ENCODE measurements at places on chromosomes 16 and 17.

DNA sequence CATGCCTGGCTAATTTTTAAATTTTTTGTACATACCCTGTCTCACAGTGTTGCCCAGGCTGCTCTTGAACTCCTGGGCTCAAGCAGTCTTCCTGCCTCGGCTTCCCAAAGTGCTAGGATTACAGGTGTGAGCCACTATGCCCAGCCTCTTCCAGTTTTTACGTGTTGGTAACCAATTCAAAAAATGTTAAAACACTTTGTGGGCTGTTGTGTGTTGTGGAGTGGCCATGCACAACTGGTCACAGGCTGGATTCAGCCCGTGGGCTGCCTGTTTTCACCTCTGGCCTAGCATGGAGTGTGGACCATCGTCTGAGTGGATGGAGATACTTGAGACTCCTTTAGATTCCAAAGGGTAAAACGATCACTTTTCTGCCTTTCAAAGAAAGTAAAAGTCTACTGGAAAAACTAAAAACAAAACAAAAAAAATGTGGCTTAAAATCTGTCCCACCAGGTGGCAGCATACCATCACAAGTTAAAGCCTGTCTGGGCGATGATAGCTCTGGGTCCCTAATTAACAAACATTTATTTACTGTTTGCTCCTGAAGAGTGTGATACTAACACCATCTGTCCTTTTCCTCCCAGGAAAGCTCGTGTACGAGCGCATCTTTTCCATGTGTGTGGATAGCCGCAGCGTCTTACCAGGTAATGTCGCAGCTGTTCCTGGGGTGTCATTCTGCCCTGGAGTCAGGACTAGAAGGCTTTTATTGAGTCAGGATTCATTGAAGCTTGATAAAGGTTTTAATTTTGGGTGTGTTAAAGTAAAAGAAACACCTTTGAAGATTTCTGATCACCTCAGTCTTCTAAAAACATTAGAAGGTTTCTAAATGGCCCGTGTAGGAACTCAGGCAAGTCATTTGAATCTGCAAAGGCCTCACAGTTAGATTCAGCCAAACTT, 45.8 kb downstream of the VPS35L start:
- peak; percentile 42 for DNase-seq

DNA sequence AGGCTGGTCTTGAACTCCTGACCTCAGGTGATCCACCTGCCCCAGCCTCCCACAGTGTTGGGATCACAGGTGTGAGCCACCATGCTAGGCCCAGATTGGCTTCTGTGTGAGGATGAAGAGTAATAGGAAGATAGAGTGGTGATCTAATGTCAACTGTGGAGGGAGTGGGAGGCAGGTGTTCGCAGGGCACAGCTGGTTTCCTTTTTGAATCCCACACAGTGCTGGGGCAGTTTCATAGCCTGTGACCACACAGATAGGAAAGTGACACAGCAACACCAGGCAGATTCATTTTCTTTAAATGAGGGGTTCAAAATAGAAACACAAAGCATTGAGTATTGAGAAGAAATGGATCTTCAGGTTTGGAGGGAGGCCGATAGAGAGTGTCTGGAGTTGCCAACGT, 540.3 kb downstream of the WWOX start:
- DNase-seq, result no peak

DNA sequence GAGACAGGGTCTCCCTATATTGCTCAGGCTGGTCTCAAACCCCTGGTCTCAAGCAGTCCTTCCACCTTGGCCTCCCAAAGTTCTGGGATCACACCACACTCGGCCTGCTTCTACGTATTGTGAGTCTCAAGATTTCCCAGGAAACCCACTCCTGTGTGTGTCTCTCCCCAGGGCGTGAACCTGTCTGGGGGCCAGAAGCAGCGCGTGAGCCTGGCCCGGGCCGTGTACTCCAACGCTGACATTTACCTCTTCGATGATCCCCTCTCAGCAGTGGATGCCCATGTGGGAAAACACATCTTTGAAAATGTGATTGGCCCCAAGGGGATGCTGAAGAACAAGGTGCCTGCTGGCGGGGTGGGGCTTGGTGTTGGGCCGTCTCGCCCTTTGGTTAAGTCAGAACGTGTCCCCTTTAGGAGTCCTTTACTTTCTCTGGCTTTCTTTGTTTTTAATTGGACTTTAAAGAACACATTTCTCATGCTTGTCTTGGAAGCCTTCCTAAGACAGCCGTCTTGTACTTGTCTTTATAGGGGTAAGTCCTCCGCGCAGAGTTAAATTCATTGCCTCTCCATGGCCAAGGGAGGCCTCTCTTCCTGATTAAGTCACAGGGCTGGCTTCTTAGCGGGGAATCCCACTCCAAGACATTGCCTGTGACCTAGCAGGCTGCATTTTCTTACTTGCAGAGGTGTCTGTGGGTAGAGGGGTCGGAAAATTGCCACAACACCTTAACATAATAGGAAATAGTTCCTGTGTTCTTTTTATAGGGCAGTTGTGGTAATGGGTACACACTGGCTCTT, 136.4 kb downstream of the ABCC6 start:
- no peak for DNase-seq

GRCh38 chr17:45102856-45103255, 29.5 kb downstream of the PLCD3 start:
- DNase-seq, result no peak

GRCh38 chr17:33976831-33977230, 278.3 kb upstream of the CCL2 start:
- no peak for DNase-seq

DNA sequence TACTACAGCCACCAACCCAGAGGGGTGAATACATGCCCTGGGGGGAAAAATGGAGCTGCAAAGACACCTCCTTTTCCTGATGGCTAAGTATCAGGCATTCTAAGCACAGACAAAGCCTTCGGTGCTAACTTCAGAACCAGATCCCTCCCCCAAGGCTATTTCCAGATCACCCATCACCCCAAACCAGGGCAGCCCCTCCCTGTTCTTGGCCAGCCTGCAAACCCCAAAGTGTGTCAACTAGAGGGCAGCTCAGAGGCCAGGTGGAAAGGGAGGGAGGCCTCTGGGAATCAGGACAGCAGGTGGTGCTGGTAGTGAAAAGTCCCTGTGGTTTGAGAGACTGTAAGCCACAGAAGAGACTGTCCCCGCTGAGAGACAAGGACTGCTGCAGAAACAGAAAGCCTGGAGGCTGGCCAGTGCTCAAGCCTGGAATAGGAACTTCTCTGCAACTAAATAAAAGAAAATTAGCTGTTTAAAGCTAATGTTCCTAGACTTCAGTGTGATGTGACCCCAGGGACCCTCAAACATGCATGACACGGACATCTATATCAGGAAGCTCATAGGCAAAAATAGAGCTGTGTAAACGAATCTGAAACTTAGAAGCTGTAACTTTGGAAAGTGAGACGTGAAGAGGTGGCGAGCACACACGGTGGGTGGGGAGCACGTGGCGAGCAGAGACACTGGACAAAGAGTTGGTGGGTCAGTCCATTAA, 9.1 kb downstream of the TUBG1 start:
- DNase-seq, result no peak

DNA sequence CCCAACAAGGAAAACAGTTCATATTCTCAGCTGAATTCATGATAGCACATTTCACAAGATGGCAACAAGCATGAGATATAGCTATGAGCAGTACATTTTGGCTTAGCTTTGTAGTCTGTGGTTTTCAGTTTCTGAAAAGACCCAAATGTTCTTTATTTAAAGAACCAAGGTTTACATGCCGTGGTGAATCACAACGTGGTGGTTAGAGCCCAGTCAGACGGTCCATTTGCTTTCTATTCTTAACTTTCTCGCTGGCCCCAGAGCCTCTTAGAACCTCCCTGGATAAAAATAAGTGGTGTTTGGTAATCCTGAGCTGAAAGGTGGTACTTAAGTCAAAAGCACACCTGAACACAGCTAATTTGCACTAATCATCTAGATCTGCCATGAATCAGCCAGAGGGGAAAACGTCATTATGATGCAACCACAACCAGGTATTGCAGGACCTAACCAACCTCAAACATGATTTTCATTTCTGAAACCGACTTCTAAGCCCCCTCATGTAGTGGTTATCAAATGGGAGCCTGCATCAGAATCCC, 18.6 kb upstream of the HAPSTR1 start:
- DNase-seq, result no peak

DNA sequence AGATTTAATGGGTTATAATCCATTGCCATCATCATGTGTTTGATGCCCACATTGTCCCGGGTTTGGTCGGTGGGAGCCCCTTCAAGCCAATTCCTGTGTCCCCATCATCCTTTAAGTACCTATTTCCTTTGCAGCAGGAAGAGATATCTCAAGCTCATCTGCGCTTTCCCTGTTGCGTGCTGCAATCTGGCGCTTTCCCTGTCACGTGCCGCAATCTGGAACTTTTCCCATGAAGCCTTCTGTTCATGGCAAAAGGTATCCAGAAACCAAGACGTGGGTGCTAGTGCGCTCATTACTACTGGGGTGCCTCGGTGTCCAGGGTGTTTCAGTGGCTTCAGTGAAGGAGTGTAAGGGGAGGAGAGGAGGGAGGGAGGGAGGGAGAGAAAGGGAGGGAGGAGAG, 174.6 kb upstream of the ZNF469 start:
- DNase-seq, result no peak

Measured in CD4-positive, alpha-beta T cell treated with Interleukin-2 at 100 ng/mL for 4 hours (primary cell).